ENCODE measurements at places on chromosomes 3 and 15.

DNA sequence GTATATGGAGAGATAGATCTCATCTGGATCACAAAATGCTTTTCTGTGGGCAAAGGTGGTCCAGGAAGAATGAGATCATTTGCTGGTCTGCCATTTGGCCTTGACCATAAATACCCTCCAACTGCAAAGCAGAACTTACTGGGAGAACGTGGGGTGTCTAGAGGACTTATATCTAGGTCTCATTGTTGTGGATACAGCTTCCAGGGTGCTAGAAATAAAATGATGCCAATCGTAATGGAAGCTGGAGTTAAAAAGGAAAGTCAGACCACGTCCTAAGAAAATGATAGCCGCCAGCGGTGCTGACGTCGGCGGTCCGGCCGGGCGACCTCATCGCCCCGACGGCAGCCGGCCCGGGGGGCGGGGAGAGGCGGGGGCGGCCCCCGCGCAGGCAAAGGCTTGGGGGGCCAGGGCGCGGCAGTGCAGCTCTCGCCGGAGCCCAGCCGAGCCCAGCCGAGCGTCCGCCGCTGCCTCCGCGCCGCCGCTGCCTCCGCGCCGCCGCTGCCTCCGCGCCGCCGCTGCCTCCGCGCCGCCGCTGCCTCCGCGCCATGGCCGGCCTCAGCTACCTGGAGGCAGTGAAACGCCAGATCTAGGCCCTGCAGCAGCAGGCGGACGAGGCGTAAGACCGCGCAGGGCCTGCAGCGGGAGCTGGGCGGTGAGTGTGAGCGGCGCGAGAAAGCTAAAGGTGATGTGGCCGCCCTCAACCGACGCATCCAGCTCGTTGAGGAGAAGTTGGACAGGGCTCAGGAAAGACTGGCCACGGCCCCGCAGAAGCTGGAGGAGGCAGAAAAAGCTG, 89.5 kb downstream of the EOMES start:
- peak; percentile 14 for DNase-seq

DNA sequence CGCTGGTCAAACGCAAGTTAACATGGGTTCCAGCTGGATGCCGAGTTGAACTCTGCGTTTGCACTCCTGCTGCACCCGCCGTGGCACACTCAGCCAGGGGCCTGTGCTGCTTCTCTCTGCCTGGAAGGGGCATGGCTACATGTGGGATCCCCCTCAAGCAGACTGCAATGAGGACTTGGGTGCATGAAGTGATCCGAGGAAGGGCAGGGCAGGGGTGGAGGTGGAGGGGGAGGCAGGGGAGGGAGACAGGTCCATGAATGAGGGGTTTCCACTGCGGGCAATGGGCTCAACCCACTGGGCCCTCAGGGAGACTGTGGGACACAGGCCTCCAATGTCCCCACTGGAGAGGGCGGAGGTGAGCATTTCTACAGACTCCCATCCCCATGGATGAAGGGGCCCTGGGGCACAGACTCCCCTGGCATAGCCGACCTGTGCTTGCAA, 141.6 kb upstream of the MEF2A start:
- DNase-seq = no peak

GRCh38 chr3:30676424-30677346, 70.3 kb downstream of the TGFBR2 start:
- no peak for DNase-seq

- no peak for DNase-seq
Measured at GRCh38 chr3:25473246-25473645, 45.2 kb downstream of the RARB start.

DNA sequence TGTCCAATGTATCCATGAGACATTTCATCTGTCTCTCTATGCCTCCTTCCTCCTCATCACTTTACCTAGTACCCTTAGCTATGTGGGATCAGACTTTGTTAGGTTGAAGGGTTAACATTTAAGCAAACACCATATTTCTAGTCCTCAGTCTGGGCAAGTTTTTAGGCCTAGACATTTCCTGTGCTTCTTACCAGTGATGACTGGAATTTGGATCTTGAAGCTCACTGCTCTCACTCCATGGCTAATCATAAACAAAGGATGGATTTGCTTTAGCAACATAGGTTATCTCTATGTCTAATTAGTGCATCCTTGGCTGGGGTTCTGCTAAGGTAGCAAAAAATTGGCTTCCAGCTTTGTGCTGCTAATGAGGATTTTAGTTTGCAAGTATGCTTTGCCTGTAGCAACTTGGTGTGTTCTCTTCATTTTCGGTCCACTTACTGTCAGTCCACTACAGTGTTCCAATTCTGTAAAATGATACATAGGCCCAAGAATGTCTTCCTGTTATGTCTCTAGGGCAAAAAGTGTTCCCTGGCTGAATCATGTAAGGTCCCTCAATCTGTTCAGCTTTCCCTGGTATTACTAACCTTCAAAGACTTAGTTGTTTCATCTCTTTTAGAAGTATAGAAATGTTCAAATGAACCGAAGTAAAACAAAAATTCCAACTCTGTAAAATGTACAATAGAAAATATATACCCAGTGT, 615.4 kb downstream of the CADM2 start:
- no peak for DNase-seq

- DNase-seq = no peak
Measured at GRCh38 chr3:89043406-89043932, 64.0 kb upstream of the EPHA3 start.

- DNase-seq = no peak
Measured at GRCh38 chr3:127491909-127492308, 98.6 kb downstream of the TPRA1 start.

DNA sequence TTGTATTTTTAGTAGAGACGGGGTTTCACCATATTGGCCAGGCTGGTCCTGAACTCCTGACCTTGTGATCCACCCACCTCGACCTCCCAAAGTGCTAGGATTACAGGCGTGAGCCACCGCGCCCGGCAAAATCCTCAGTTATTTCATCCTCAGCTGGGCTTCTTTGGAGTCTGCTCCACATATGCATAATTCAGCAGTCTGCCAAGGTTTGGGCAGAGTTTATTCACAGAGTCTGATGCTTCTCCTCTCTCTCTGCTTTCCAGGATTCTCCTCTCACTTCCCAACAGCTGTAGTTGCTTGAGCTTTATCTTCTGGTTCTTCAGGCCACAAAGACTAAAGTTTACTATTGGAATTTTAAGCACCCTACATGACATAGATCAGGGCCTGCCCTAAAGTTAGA, 8.2 kb downstream of the ZNF106 start:
- no peak for DNase-seq

DNA sequence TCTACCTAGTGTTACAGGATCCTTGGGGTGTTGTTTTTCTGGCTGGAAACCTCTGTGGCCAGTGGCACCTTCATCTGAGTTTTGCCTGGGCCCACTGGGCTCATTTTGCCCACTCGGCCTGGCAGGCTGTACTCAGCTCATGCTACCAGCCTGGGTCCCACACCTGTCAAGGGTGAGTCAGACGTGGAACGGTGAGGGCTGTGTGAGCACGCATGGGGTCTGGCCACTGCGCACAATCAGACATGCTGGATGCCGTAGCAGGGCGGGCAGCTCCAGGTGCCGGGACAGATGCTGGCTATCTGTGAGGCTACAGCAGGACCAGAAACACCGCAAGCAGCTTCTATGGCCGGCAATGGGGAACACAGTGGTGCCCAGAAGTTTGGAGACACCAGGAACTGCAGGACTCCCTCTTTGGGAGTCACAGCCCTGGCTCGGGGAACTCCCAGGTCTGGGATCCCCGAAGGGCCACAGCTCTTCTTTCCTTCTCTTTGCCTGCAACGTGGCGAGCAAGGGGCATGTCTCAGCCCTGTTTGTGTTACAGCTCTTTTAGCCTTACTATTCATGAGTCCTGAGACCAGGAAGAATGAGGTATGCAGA, 35.9 kb upstream of the DNAJC13 start:
- no peak for DNase-seq

DNA sequence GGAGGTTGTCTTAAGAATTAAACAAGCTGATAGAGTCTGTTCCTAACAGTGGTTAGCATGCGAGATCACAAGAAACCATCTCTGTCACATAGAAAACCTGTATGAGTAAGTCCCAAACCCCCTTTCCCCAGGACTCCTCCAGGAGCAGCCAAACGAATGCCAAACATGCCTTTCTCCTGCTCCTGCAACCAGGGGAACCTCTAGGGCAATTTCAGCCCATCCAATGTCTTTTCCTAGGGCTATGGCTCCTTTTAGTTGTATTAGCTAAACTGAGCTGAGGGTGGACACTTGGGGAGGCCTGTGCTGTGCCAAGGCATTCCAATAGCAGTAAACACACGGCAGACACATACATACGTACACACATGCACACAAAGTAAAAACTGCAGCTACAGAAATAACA, 36.5 kb upstream of the TIMP4 start:
- no peak for DNase-seq

GRCh38 chr3:39626198-39626597, 158.7 kb downstream of the MOBP start:
- DNase-seq = no peak

- DNase-seq = no peak
Measured at GRCh38 chr3:38623539-38623938, 25.9 kb downstream of the SCN5A start.

GRCh38 chr3:10764259-10765051, 51.6 kb upstream of the SLC6A11 start:
- DNase-seq = no peak

DNA sequence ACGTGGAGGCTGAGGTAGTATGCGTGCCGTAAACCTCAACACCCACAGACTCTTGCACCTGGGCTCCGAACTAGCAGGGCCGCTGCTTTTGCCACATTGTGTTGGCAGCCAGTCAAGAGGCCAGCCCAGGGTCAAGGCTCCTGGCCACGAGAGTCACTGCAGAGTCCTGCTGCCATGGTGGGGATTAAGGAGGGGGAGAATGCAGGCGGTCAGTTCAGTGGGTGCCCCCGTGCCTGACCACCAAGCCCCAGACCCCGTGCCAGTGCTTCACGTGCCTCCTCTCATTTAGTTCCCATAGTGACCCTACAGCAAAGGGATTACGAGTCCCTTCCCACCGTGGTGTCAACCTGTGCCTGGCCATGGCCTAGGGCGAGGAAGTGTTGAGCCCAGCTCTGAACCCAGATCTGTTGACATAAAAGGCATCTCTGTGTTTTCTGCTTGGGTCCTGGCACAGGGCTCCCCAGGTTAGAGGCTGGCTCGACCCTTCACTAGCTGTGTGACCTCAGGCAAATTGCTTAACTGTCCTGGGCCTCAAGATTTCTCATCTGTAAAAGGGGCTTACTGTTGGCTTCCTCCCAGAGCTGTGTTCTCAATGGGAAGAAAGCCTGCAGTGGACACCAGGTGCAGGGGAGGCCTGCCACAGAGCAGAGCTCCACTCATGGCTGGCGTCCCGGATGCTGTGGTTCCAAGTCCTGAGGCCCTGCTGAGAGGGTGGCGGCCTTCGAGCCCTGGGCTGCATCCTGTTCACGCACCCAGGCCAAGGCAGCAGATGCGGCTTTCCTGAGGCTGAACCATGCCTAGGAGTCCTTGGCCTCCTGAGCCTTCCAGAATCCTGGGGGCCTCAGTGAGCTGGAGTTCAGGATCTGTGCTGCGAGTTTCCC, 32.8 kb downstream of the FBLN2 start:
- DNase-seq = no peak

GRCh38 chr15:68368731-68369435, 63.1 kb downstream of the ITGA11 start:
- no peak for DNase-seq

- no peak for DNase-seq
Measured at GRCh38 chr15:57823325-57823882, 116.9 kb downstream of the POLR2M start.

DNA sequence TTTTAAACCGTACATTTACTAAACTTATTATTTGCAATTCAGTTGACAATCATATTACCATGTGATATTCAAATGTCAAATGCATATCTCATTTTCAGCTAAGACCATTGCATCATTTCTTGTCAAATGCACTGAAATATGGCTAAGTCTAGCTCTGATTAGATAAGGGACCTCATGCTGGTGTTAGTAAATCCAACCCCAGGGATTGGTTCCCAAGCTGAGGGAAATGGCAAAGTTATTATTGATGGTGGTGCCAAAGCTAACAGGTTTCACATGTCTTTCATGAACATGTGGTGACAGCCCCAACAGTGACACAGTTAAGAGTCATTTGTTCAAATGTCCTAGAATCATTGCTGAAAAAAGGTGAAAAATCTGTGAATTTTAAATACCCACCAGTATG, 641.1 kb downstream of the MECOM start:
- DNase-seq = no peak

- DNase-seq = no peak
Measured at GRCh38 chr3:52830535-52831258, at the start of gene ITIH4. Gene ITIH4, minus strand, starts transcription at chr3:52830672. Its CDS starts 30 bp downstream, at chr3:52830642.

DNA sequence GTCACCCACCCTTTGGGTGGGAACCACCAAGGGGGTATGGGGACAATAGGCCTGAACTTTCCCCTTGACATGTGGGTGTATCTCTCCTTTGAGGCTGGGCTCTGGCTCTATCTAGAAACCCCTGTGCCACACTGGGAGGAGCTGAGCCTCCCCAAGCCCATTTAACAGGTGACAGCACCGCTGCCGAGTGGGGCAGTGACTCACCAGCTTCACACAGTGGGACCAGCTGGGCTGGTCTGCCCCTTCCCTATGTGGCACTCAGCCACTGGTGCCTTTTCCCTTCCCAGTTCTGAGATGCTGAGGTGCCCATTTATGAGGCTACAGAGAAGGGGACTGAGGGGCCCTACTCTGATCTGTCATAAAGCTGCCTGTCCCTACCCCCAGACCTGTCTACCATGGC, 5.1 kb downstream of the PSTPIP1 start:
- DNase-seq = no peak

DNA sequence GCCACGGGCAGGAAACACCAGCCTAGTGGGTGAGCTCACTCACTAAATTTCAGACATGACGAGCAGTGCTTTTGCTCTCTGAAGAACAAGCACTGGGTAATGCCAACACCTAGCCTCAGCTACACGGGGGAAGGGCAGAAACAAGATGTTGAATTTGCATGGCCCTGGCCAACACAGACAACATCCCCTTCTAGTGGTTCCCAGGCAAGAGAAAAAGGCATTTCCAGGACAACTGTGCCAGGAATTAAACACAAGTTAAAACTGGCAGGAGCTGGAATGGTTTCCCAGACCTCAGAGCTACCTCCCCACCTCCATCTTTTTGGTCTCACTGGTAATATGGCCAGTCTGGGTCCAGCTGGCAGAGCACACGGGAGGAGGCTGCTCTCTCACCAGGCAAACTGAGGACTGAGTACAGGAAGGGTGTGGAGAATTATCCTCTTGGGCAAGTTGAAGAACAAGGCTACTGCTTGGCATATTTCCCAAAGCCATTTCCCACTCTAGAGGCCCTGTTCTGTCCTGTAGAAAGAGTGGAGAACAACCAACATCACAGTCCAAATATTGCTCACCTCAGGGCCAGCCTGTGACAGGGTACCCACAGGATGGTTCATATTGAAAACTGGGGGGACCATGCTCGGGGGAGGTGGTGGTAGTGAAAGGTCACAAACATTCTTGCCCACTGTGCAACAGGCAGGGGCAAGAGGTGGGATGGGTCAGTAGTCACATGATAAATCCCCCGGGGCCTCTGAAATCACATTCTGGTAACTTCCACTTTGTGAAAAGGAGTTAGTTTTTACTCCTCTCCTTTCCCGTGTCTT, 26.5 kb downstream of the TSPAN3 start:
- no peak for DNase-seq
